ENCODE measurements at places on chromosomes 1 and 21. TPM values are rescaled to one million over a fixed set of nuclear protein-coding genes. Genes with fewer than 3 reads are reported as not detected.

Gene COX20
- 9.7 TPM for total RNA-seq

Gene LCE3D
- not detected for total RNA-seq

DNA sequence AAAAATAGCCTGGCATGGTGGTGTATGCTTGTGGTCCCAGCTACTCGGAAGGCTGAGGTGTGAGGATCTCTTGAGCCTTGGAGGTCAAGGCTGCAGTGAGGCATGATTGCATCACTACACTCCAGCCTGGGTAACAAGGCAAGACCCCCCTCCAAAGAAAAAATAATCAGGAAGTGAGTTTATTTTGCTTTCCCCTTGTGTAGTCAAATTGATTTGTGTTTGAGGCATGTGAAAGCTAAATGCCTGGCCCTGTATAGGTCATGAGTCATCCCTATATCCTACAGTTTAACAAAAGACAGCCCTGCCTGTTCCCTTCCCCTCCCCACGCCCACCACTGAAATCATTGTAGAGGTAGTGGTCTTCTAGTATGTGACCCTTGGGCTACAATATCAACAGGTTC, 241.4 kb upstream of the JUN start:
- DNase-seq, result no peak

- DNase-seq, result no peak
These were observed 22.4 kb downstream of the COL16A1 start for GRCh38 chr1:31681415-31681814.

Gene KCNH1
- under 0.01 TPM for total RNA-seq

Gene RHCE
- total RNA-seq, result 2.4 TPM

DNA sequence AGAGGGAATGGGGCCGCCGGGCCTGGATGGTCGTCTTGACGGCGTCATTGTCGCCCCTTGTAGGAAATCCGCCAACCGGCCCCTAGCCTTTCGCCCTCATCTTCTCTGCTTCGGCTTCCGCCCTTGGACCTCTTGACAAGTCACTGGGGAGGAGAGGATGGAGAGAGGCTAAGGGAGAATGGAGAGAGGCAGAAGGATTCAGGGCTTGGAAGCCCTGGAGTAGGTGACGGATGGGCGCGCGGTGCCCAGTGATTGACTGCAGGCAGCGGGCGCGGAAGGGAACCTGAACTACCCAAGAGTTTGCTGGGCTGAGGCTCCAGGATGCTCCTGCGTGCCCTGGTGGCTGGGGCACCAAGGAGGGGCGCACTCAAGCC, 651 bp downstream of the PDE4B start:
- DNase-seq, result no peak

- no peak for DNase-seq
These were observed 24.7 kb downstream of the NPHP4 start for GRCh38 chr1:5967351-5968160.

All from hematopoietic multipotent progenitor cell (in vitro differentiated cells).